ENCODE measurements at places on chromosomes 13 and 19.

DNA sequence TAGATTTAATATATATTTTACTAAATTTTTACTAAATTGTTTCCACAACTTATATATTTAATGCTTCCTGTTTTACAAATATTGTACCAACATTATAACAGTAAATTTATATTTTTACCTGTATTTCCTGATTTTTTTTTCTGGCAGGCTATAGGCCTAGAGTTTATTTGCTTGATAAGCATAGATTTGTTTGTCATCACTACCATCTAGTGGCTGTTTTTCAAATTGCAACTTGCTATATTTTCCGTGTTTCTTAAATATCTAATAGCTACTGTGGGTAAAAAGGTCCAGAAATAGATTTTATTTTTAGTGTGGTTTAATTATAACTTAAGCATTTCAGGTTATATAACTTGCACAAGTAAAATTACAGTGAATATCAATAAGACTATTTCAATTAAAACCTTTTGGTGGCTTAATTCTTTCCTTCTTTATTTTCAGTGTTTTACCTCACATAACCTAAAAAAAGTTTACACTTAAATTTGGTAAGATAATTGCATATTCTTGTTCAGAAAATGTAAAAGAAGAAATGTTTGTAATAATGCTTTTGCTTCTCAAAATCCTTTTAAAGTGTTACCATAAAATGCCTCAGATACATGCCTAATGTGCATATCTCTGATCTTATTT lies 60.6 kb downstream of the NDFIP2 start:
- peak; percentile 67 for DNase-seq

- no peak for DNase-seq
Observed at GRCh38 chr13:47299304-47299703, 402.5 kb upstream of the HTR2A start.

DNA sequence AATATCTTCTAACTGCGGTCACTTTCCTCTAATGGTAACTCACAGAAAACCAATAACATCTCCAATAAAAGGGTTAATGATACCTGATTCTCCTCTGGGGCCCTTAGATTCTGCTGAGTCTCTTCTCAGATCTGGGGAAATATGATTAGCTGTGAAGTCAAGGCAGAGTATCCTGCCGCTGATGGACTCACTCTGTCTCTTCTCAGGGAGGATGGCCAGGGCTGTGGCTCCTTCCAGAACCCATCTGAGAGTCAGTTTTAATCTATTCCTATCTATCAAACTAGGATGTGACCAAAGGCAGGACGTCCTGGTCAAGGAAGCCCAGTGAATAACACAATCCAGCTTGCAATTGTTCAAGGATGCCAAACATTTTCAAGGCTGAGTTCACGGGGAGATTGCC lies 109.8 kb downstream of the SLC10A2 start:
- DNase-seq, result no peak

DNA sequence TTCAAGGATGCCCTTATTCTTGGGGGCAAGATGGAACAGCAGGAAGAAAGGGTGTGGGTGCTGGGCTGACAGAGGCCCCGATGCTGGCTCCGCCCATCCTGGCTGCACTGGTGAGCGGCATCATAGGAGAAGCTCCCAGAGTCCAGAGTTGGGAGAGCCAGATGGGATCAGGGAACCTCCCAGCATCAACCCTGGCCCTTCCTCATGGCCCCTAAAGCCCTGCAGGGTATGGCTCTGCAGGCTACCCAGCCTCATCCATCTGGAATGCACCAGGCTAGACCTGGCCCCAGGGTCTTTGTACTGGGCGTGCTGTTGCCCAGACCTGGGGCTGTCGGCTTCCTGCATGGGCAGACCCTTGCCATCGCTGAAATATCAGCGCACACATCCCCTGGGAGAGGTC lies 7.9 kb upstream of the ELL start:
- no peak for DNase-seq

- DNase-seq, result no peak
Observed at GRCh38 chr13:38685974-38686576, 802 bp upstream of the FREM2 start.

- no peak for DNase-seq
Observed at GRCh38 chr19:31882709-31883108, 462.7 kb upstream of the ZNF507 start.

GRCh38 chr13:28537171-28537570 lies 42.2 kb upstream of the FLT1 start:
- peak; percentile 27 for DNase-seq

GRCh38 chr13:79237981-79238380 lies 168.1 kb downstream of the RBM26 start:
- DNase-seq, result no peak

DNA sequence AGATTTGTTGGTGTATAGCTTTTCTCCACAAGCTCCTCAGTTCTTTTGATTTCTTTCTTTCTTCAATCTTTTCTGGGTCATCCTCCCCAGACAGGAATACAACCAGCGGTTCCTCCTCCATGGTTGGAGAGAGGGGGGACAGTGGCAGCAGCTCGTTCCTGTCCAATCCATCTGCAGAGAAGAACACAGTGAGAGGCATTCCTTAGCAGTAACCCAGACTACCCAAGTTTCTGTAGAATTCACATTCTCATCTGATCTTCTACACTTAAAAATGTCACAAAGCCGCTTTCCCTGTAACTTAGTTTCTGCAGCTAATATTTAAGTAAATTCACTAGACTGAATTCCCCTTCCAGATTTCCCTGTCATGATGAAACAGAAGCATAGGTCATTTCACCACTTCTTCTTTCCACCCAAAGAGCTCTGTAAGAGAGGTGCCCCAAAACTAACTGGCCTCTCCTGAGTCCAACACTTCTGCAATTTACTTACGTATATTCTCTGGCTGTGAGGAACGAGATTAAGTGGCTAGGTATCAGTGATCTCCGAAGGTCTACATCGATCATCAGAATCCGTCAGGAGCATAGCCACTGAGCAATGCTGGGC lies 171.9 kb downstream of the TBC1D4 start:
- peak; percentile 47 for DNase-seq

- no peak for DNase-seq
Observed at GRCh38 chr19:48970139-48970766, 5.1 kb downstream of the FTL start.

Measured in inflammatory macrophage (primary cell).